ENCODE measurements at places on chromosomes 16 and 17. TPM values are rescaled to one million over a fixed set of nuclear protein-coding genes. Genes with fewer than 3 reads are reported as not detected.

DNA sequence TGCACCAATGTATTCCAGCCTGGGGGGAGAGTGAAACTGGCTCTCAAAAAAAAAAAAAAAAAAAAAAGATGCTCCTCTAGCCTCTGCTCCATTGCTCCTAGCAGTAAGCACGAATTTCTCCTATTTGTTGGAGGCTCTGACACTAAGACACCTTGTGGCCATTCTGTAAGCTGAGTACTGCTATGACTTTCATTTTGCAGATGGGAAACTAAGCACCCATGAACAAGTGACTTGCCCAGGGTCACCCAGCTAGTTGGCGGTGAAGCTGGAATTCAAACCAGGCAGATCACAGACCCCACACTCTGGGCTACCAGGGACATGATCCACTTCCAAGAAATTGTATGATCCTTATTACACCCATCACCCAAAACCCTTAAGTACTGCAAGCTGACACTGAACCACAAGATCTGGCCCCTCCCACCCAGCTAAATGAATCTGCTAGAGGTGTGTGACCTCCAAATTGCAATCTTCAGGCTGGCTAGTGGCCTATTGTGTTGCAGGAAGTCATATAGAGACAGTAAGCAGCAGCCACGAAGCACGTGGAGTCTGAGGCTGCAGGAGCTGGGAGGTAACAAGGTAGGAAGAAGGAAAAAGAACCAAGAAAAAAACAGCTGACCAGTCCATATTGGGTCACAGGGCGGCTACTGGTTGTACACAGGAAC is 209.4 kb downstream of the XYLT1 start:
- DNase-seq, result no peak

GRCh38 chr17:43860077-43860725 is 13.2 kb downstream of the CD300LG start:
- no peak for DNase-seq

GRCh38 chr17:4534928-4535666 is 20.1 kb downstream of the MYBBP1A start:
- DNase-seq, result no peak

DNA sequence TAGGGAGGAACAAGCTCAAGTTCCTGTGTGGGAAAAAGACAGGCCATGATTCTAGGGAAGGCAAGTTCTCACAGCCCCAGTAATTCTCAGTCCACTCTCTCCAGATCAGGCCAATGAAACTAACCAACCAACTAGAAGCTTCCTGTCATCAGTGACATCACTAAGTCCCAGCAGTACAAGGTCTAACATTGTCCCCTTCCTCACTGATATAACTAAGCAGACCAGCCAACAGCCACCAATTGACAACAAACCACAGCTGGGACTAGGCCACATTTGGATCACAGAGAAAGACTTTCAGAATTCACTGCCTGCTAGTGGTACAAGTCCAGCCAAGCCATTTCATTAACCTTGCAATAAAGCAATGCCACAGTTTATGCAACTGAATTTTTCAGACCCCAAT is 94.0 kb downstream of the CACNG1 start:
- no peak for DNase-seq

- DNase-seq, result no peak
Measured at GRCh38 chr16:81755915-81756614, 23.0 kb upstream of the PLCG2 start.

DNA sequence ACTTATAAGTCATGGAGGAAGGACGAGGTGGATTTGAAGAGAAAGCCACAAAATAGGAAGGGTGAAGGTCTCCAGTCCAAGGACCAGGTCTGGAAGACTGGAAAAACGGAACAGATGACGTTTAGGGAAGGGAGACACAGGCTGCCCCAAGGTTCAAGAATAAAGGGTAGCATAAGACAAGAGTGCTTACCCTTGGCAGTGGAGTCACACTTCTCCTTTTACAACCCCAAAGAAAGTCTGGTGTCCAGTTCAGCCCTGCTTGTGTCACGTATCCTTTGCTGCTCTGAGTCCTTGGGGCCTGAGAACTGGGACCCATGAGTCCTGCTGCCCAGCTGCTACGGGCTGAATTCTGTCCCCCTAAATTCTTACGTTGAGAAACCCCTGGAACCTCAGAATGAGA is 13.0 kb upstream of the GGA2 start:
- DNase-seq, result no peak

GRCh38 chr16:26078716-26079355 is 387.1 kb downstream of the HS3ST4 start:
- no peak for DNase-seq

GRCh38 chr17:6713918-6714271 is 726 bp upstream of the SLC13A5 start:
- DNase-seq, result no peak

GRCh38 chr17:48150597-48151001 is 43.0 kb downstream of the SNX11 start:
- DNase-seq, result no peak

GRCh38 chr17:2905696-2906501 is 109.7 kb downstream of the RAP1GAP2 start:
- no peak for DNase-seq

GRCh38 chr17:17364338-17364667 is 61.1 kb downstream of the NT5M start:
- DNase-seq, result no peak

- no peak for DNase-seq
Measured at GRCh38 chr16:84780063-84780462, 39.7 kb upstream of the CRISPLD2 start.

DNA sequence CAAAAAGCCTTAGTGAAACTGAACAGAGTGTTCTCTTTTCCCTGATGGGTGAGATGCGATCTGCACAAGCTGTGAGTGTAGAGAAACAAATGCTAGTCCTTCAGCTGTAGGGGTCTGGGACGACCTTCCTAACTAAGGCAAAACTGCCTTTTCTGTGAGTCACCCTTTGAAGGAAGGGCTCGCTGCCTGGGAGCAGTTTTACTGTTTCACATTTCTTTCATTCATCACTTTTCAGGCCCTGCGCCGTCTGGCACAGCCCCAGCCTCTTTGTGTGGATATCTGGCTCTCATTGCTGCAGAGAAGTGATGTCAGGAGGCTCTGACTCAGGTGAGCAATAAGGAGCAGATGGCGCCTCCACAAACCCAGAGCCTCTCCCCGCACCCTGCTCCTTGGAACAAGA is 57.4 kb downstream of the HS3ST3A1 start:
- DNase-seq, result no peak

DNA sequence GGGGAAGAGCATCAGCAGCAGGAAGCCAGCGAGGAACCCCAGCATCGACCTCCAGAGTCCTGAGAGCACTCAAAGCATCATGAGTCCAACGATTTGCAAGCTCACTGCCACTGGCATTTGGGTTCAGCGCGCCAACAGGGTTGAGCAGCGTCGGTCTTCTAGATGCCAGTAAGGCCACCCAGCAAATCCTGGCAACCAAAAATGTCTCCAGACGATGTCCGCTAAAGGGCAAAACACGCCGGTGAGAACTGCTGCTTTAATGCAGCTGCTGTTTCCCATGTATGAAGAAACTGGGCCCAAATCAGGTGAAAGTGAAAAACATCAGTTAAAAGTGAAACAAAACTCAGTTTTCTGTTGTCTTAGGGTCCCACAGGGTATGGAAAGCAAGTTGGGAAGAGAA is 70.2 kb downstream of the ANKRD11 start:
- no peak for DNase-seq

GRCh38 chr17:50664788-50665458 is 30.2 kb downstream of the ABCC3 start:
- DNase-seq, result no peak

- DNase-seq, result no peak
Measured at GRCh38 chr16:47872225-47872624, 283.6 kb downstream of the ABCC12 start.

DNA sequence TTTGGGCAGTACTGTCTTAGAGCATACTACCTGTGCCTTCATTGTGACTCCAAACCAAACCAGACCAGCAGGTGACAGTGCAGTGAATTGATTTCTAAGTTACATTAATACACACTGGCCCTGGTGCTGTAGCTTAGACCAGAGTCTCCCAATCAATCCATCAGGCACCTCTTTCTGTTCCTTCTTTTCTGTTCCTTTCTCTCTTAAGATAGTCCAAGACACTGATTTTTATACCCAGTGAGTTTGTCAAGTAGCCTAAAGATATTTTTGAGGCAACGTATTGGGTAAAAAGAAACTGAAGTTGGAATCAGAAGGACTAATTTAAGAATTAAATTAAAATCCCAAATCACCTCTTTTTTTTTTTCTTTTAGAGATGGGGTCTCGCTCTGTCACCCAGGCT is 43.1 kb downstream of the ABAT start:
- no peak for DNase-seq

DNA sequence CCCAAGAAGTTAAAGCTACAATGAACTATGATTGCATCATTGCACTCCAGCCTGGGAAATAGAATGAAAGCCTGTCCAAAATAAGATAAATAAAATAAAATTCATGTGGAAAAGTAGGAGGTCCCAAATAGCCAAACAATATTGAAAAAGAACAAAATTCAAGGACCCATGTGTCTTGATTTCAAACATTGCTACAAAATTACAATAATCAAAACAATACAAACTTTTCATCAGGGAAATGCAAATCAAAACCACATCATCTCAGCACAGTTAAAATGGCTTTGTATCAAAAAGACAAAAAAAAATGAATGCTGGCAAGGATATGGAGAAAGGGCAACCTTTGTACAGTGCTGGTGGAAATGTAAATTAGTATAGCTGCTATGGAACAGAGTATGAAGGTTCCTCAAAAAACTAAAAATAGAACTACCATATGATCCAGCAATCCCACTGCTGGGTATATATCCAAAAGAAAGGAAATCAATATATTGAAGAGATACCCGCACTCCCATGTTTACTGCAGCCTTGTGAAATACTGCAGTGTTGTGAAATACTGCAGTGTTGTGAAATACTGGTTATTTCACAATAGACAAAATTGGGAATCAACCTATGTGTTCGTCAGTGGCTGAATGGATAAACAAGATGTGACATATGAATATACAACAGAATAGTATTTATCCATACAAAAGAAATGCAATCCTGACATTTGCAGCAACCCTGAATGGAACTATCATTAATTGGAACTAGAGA is 24.5 kb upstream of the ZNF287 start:
- DNase-seq, result no peak

DNA sequence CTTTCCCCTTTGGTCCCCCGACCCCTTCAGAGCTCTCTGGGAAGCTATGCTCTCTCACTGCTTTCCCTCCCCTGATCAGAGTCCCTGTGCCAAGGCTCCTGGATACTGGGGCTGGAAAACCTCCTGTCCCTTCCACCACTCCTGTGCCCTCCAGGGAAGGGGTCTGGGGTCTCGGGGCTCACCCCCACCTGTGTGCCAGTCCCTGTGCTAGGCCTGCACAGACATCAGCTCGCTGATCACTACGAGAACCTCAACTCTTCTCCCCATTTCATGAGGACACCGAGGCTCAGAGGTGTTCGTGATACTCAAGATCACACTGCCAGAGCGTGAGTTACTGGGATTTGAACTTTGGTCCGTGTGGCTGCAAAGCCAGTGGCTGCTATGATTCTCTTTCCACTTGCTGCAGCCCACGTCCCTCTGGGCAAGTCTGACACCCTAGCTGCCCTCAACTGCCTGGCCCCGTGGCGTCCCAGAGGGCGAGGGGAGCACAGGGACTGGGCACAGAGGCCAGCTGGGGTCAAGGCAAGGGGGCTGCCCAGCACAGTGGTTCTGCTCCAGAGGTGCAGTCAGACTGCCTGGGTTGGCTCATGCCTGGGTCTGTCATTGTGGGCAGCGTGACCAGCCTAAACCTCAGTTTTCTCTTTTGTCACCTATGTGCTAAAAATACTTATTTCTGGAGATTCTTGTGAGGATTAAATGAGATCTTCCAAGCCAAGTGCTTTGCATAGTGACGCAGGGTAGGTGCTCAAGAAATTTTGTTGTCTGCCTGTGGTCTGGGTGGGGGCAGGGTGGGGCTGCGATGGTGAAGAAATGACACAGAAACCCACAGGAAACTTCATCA is 43.8 kb upstream of the TOB1 start:
- peak; percentile 83 for DNase-seq

DNA sequence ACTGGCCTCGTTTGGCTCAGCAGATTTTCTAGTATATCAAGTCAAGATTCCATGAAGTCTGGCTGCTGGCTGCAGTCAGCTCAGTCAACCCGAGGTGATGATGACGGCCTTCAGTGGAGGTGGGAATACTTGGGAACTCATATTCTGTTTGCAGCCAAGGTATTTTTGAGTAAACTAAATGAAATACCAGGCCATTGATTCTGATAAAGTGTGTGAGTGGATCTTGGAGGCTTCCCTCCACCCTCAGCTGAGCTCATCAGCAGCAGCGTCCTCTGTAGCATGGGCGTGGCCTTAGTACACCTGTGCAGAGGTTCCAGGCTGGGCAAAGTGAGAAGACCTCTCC is 22.0 kb upstream of the TACO1 start:
- DNase-seq, result no peak

DNA sequence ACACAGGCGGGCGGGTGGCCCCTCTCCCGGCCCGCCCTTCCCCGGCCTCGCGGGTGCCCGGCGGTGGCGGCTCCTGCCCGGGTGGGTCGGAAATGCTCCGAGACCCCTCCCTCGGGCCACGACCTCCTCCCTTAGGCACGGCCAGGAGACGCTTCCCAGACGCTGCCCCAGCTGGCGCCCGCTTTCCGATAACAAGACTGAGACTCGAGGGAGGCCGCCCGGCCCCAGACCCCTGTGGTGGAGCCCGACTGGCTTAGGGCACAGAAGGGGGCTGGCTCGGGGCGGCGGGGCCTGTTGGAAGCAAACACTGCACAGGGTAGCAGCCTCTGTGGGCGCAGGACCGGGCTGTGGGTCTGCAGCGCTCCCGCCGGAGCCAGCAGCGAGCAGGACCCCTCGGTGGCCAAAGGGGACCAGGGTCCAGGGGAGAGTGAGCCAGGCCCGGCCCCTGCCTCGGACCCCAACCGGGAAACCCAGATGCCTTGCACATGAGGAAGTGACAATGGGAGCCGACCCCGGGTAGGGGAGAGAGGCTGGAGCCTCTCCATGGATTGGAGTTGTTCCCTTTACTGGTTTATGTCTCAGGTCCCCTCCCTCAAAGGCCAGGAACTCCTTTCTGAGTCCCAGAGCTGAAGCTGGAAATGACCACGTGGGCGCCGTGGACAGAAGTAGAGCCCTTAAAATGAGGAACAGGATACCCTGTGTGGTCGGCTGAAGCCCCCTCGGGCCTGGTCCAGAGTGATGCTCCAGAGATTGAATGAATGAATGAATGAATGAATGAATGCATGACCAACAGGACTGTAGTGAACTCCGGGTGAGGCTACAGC is 19.8 kb upstream of the ADCY7 start:
- no peak for DNase-seq

HS3ST3B1 gene
- 29.2 TPM for total RNA-seq

MAF gene
- total RNA-seq, result 7.9 TPM

KRTAP4-5 gene
- total RNA-seq, result not detected

CFAP119 gene
- total RNA-seq, result 2.8 TPM

AHSP gene
- not detected for total RNA-seq

TBX21 gene
- 20.5 TPM for total RNA-seq

CD79B gene
- 43.7 TPM for total RNA-seq

CFAP97D1 gene
- total RNA-seq, result not detected

LRRC36 gene
- total RNA-seq, result not detected

MYH13 gene
- total RNA-seq, result not detected

NPIPA8 gene
- total RNA-seq, result not detected

C16orf46 gene
- total RNA-seq, result 2.1 TPM

TP53TG3F gene
- total RNA-seq, result not detected

SCPEP1 gene
- 27.1 TPM for total RNA-seq

CHST5 gene
- total RNA-seq, result not detected

Data from naive thymus-derived CD4-positive, alpha-beta T cell (primary cell).